T-helper 17 cell (primary cell): ENCODE measurements at places on chromosomes 16 and 17.

DNA sequence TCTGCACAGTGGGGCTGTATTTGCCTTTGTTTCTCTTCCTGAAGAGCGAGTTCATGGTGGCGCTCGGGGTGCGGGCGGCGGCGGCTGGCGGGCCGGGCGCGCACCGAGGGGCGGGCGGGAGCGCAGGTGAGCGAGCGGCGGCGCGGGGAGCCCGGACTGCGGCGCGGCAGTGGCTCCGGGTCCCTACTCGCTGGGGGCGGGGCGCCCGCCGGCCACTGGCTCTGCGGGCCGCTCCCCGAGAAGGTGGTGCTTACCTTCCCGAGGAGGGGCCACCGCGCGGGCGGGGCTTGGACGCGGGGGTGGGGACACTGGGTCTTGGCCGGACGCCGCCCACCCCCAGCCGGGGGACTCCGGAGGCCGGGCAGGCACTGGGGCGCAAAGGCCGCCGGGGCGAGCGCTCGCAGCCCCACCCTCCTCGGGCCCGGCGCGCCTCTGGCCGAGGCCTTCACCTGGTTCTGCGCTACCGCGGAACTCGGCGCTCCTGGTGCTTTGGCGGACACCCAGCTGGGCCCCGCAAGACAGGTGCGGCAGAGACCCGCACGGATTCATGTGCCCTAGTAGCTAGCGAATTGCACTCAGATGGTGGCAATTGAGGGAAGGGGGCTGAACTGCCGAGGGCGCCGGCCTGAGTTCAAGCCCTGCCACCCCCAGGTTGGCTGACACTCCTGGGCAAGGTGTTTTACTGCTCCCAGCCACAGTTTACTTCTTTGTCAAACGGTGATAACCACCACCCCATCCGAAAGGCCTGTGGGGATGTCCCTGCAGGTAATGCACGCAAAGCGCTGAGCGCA, at the start of gene PPL:
TSS of gene PPL (minus strand) at position 158 of the 791 bp plus-strand sequence. CDS start at position 55, 103 bp downstream.
- no peak for DNase-seq

DNA sequence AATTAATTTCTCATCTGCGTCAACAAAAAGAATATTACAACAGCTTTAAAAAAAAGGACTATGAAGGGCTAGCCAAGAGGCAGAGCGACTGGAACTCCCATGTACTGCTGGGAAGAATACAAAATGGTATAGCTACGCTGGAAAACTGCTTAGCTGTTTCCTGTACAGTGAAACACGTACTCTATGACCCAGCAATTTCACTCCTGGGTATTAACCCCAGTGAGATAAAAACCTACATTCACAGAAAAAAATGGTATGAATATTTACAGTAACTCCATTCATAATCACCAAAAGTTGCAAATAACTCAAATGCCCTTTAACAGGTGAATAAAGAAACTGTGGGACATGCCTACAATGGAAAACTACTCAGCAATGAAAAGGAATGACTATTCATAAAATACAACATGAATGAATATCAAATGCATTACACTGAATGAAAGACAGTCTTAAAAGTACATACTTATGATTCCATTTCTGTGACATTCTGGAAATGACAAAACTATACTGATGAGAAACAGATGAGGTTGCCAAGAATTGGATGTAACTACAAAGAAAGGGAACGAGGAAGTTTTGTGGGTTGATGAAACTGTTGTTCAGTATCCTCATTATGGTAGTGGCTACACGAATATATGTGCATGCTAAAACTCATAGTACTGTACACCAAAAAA, 27.6 kb downstream of the CMTM4 start:
- no peak for DNase-seq

DNA sequence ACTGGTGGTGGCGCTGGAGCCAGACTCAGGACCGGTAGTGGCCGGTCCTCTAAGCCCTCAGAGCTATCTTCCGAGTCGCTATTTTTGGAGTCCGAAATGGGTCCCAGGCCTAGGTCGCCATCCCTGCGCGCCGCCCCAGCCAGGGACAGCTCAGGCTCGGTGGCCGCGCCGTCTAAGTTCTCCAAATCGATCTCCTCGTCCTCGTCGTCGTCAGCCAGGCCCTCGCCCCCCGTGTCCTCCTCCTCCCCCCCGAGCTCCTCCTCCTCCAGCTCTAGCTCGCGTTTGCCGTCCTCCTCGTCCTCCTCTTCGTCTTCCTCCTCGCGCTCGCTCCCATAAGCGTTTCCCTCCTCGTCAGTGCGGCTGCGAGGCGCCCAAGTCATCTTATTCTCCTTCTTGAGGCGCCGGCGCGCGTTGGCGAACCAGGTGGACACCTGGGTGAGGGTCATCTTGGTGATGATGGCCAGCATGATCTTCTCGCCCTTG, 1.6 kb downstream of the IRX3 start:
- DNase-seq: no peak

GRCh38 chr17:55272711-55273578, 8.2 kb downstream of the HLF start:
- DNase-seq: no peak

- DNase-seq: no peak
These were observed 31.7 kb upstream of the KCNJ2 start for GRCh38 chr17:70137451-70138230.

DNA sequence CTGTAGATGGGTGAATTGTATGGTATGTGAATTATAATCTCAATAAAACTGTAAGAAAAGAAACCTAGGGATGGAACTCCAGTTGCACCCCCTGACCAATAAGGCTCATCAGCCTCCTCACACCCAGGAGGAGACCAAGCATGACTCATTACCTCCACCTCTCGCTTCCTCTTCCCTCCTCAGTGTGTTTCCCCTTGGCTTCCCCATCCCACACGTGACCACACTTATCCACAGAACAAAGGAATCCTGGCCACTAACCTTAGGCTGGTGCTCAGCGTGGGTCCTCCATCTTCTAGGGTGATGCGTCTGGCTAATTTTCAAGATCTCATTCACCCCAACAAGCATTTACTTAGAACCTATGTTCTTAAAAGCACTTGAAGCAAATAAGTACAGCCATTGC, 36.2 kb upstream of the MAP3K14 start:
- no peak for DNase-seq

- DNase-seq: no peak
These were observed 63.2 kb downstream of the AMFR start for GRCh38 chr16:56362057-56362655.

GRCh38 chr17:43817826-43818225, 15.1 kb downstream of the MPP3 start:
- no peak for DNase-seq

- no peak for DNase-seq
These were observed 55.3 kb downstream of the SOCS3 start for GRCh38 chr17:78304549-78305037.

GRCh38 chr17:60249290-60249826, 99.6 kb downstream of the CA4 start:
- no peak for DNase-seq

DNA sequence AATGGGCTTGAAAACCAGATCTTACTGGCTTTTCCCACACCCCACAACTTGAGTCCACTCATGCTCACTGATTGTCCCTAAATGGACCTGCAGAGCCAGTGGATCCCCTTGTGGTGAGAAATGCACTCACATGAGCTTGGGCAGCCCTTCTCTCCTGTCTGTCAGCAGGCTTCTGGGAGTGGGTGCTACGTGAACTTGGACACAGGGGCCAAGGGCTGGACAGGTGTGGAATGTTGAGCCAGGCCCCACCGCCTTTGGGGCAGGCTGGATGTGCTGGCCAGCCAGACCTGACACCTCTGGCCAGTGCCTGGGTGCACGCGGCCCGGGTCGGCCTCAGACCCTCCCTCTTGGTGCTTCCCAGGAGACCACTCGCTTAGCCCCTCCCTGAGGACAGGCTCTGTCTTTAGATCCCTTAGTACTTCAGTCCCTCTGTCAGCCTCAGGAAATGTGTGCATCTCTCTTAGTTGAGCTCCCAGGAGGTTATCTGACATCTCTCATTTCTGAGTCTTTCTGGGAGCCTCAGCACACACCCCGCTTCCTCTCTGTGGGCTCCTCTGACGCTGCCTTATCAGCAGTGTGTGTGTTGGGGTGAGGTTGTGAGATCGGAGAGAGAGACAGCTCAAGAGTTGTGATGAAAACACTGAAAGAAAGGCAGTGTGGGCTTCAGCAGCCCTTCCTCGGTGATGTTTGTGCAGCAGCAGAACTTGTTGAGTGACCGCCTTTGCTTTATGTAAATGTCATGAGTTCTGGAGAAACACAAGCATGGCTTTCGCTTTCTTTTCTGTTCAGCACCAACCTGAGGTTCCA, 117.0 kb downstream of the RAB11FIP4 start:
- DNase-seq: peak; percentile 47

- DNase-seq: no peak
These were observed 78.0 kb downstream of the RAP1GAP2 start for GRCh38 chr17:2874189-2874686.

- no peak for DNase-seq
These were observed 31.1 kb upstream of the APOH start for GRCh38 chr17:66260275-66260674.

DNA sequence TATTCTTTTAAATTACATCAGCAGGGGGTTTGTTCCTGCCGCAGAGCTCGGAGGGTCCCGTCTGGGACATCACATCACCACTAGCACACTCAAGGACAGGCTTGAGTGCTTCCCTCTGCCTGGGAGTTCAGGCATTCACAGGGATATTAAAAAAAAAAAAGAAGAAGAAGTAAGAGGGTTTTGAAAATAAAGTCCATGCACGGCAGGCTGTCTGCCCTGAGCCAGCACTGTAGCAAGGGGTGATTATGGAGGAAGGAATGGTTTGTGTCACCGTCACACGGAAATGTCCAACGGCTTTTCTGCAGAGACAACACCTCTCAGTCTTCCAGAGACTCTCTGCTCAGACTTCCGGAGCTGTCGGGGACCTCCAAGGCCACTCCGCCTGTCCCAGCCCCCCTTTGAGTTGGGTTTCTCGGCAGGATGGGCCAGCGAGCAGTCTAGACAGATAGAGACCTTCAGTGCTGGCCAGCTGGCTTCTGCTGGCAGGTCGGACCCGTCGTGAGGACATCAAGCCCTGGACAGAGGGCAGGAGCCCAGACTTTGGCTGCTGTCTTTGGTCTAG, 33.6 kb downstream of the MEOX1 start:
- no peak for DNase-seq

GRCh38 chr16:79076047-79076767, 524.3 kb downstream of the MAF start:
- DNase-seq: no peak

GRCh38 chr17:38609280-38610031, 3.7 kb upstream of the SRCIN1 start:
- no peak for DNase-seq

GRCh38 chr17:19347323-19348080, 15.0 kb downstream of the B9D1 start:
- DNase-seq: no peak

DNA sequence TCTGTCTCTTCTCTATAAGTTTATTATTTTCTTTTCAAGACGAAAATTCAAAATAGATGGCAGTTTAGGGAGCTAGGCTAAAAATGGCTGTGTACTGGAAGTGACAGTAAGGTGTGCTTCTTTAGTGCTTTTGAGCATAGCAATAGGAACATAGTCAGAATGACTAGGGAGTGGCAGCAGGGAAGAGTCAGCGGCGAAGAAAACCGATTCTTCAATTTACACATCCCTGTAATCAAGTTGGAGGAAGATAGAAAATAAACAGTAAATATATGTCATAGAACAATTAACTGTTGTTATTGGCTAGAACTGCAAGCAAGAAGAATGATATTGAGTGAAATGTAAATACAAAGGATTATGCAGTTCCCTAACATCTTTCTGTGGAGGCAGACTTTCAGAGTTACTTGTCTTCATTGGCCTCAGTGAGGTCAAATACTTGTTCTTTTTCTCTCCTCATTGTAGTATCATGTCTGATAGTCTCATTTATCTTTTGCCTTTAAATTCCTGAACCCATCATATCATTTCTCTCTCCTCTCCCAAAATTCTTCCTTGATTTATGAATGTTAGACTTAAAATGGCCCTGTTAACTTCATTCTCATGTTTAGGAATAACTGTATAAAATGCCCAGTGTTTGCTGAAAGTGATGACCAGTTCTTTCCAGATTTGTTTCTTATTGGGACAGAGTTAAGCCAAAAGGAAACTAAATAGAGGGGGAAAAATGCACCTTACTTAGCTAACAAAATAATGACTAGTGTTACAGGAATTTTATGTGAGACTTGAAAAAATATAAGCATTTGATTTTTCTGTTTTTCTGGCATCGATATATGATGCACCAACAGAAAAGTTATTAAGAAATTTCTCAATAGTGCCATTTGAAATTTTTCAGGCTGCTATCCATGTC, 211.4 kb downstream of the BCAS3 start:
- DNase-seq: no peak

- no peak for DNase-seq
These were observed 32.7 kb downstream of the ZNF750 start for GRCh38 chr17:82807101-82807500.

- no peak for DNase-seq
These were observed 40.4 kb upstream of the ABCA5 start for GRCh38 chr17:69367298-69367697.

- DNase-seq: no peak
These were observed 57.7 kb upstream of the RPL38 start for GRCh38 chr17:74145756-74146155.

GRCh38 chr17:55673743-55674506, 48.7 kb downstream of the TMEM100 start:
- DNase-seq: no peak

GRCh38 chr16:81861915-81862314, 82.8 kb downstream of the PLCG2 start:
- DNase-seq: no peak

GRCh38 chr17:40097931-40098845, 2.2 kb downstream of the NR1D1 start:
- DNase-seq: no peak

DNA sequence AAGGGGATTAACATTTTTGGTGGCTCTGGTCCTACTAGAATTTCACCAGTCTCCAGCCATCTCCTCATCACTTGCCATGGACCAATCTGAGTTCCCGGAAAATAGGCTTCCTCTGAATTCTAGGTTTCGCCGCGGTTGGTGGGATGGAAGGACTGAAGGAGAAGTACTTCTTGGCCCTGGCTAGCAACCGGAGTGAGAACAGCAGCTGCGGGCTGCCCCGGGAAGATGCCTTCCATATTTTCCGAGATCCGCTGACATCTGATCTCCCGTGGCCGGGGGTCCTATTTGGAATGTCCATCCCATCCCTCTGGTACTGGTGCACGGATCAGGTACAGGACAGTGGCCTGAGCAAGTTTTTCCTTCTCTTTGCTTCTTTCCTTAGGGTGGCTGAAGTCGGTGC, 45.0 kb downstream of the SLC5A11 start:
- no peak for DNase-seq

GRCh38 chr17:6323626-6324356, 111.1 kb downstream of the AIPL1 start:
- DNase-seq: no peak

GRCh38 chr17:4913994-4914393, 11.1 kb upstream of the CHRNE start:
- DNase-seq: no peak

DNA sequence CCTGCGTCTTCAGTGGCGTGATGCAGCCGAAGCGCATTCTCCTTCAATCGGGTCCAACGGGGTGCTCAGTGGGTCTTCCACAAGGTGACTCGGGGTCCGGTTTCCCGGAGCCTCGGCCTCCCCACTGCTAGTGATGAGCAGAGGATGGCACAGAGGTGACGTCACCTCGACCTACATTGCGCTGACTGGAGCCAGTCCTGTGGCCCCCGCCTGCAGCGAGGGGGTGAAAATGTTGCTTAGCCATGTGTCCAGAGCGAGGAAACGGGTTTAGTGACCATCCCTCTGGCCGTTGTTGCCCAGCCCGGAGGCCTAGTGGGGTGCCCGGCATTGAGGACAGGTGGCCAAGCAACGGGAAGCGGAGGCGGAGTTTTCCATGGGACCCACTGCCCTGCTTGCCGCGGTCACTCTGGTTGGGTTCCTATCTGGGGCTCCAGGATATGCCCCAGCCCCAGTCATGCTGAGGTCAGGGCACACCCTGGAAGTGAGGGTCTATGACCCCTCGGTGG, 190.6 kb upstream of the CIBAR2 start:
- no peak for DNase-seq
